ENCODE measurements at places on chromosomes 2 and 18.

- DNase-seq = no peak
These were observed 45.2 kb downstream of the ADNP2 start for GRCh38 chr18:80154293-80154692.

- DNase-seq = no peak
These were observed 117.4 kb downstream of the FAM210A start for GRCh38 chr18:13608791-13609532.

DNA sequence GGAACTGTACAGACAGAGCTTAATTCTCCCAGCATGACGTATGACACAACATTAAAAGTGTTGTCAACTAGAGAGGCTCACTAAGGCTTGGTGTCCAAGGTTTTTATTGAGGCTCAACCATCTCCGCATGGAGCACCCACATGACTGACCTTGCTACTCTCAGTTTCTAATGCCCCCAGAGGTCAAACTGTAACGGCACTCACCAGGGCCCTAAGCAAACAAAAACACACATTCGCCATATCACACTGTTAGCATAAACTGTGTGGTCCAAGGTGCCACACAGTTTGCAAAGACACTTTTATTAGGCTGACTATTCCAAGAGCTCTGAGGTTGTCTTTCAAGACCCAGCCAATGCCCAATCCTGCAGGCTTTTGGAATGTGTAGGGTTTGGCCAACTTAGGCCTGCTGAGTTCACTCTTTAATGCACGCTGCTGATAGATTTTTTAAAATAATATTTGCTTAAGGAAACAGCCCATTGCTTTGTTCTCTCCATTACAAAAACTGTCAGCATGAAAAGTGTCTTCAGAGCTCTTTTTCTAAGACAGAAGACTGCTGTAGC lies 114.9 kb downstream of the DSC3 start:
- no peak for DNase-seq

GRCh38 chr18:23740105-23740830 lies 51.0 kb downstream of the LAMA3 start:
- no peak for DNase-seq

Measured in NCI-H1930 (cell line).